Stimulated activated CD4-positive, alpha-beta T cell treated with anti-CD3 and anti-CD28 coated beads, TNF-alpha, amount 100 ng/mL, for 1 hour (primary cell): ENCODE measurements at places on chromosomes 11 and 22.

DNA sequence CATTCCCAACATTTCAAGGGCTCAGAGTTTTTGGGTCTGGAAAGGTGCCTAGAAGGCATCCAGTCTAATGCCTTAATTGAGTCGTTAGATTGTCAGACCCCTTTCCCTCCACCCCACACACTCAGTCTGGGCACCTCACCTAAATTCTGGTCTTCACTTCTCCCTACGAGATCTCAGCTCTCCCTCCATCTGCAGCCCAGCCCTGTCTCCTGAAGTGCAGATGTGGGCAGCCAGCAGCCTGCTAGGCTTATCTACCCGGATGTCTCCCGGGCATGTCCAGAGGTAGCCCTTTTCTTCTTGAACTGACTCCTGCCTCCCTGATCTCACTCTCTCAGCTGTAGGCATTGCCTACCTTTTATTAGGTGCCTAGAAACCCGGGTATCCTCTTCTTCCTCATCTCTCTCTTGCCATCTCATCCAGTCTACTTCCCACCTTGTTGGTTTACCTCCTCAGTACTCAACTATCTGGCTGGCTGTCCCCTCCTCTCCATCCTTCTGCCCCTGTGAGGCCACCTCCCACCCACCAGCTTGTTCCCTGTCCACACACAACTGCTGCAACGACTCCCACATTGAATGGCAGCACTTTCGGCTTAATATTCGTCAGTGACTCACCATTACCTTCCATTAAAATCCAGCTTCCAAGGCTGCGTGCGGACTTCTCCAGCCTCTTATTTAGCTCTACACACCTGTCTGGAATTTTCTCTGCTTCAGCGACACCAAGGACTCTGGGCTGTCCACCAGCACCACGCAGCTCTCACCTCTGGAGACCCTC lies 6.2 kb downstream of the SEPTIN3 start:
- DNase-seq = no peak

DNA sequence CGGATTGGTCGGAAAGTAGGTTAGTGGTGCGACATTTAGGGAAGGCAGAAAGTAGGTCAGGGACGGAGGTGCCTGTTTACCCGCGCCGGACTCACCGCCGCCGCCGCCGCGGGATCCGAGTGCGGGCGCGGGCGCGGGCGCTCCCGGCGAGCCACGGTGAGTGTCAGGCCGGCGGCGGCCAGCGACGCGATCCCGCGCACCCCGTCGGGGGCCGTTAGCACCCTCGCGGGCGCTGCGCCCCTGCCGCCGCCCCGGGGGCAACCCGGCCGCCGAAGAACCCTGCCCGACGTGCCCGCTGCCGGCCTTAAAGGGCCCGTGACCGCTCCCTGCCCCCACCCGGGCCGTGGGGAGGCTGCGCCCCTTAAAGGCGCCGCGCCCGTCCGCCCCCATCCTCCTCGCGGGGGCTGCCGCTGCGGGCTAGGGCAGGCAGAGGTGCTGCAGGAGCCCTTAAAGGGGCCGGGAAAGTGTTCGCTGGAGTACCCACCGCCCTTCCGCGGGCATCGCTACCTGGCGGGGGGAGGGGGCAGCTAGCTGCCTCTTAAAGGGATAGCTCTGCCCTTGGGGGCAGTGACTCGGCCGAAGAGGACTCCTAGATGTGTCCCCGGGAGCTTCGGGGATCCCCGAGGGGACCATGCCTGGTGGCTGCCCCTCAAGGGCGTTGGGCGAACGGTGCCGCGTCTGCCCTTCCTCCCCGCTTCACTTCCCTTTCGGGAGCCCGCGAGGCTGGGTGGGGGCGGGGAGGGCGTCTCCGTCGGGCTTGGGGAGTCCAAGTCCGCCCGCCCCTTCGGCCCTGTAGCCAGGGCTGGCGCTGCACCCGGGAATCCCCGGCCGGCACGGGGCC lies at the start of gene BMAL1:
Gene BMAL1 (plus strand): TSS at position 23 of the 841 bp plus-strand sequence. CDS start 76,519 bp downstream, outside the sequence.
- DNase-seq = peak; percentile 13

- DNase-seq = no peak
Measured at GRCh38 chr22:24146194-24146616, 35.1 kb upstream of the SUSD2 start.

DNA sequence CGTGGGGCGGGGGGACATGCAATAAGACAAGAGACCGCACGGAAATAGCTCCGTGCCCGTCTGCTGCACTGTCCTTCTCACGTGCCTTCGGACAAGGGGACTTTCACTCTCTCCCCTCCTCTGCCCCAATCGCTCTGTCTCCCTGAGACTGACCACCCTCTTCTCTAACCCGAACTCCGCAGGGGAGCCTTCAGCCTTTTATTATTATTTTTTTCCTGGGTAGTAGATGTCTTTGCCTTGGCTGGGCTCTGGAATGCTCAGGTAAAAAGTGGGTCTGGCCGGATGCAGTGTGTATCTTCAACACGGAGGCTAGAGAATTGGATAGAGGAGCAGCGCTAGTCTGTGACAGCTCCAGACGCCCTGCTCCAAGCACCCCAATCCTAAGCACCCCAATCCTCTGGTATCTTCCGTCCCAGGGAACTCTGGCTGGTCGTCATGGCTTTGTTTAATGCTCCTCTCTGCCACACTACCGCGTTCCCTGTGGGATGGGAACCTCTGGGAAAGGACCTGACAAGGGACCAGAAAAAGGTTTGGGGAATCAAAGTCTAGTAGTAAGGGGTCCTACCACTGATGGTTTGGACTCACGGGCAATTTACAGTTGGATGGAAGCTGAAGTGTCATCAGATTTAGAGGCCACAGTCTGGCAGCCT lies 25.1 kb upstream of the ROBO3 start:
- DNase-seq = no peak

- no peak for DNase-seq
Measured at GRCh38 chr11:33616552-33616951, 84.1 kb downstream of the C11orf91 start.

- no peak for DNase-seq
Measured at GRCh38 chr22:35629406-35630216, 12.5 kb upstream of the MB start.

DNA sequence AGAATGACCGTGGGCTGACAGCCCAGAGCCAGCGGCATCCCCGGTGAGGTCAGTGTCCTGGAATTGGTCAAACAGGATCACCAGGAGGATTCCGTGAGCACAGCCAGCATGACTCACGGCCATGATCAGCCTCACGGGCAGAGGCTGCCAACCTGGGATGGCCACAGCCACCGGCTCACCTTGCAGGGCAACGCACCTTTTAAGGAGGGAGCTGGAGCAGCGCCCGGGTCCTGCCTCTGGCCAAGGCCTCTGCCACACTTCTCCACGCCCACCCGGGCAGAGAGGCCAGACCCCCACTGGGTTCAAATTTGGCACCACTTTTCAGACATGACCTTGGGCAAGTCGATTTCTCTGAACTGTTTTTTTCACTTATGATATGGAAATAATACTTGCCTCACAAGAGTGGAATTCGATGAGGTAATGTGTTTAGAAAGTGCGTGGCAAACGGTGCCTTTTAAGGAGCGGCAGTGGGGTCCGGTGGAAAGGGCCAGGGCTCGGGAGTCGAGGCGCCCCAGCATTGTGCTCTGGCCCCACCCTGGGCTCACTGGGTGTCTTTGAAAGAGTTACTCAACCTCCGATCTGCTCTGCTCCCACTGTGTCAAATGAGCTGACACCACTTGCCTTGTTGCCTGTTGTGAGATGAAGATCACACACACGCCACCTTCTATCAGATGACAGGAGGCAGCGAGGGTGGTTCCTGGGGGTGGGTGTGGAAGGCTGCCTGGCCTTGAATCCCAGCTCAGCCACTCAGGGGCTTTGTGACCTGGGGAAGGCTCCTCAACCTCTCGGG lies 16.0 kb downstream of the TXN2 start:
- no peak for DNase-seq

GRCh38 chr11:20055312-20055711 lies 105.0 kb downstream of the DBX1 start:
- no peak for DNase-seq

DNA sequence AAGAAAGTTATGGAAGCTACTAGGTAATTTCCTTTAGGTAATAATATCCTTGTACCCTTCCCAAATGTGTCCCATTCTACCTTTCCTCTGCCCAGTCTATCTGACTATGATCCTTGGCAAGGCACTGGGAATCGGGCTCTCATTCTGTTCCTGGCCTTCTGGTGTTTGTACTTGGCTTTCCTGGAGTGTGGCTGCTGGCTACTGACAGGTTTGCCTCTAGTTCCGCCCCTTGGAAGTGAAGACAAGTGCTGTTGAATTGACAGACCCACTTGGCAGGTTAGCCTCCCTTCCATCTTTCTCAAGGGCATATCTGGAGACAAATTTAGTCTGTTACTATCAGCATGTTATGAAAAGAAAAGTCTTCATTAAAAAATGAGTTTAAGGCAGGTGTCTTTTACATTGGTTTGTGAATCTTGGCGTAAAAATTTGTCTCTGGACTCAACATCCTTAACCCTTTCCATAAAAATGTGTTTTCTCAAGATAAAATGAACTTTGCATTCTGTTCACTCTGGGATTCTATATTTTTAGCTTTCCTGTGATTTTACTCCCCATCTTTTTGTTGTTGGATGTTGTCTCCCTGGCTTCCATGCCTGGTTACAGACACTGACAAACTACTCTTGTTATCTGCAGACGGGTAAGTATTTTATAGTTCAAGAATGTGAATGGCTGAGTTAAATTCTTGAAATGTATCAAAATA lies 287.4 kb upstream of the PDGFD start:
- no peak for DNase-seq

DNA sequence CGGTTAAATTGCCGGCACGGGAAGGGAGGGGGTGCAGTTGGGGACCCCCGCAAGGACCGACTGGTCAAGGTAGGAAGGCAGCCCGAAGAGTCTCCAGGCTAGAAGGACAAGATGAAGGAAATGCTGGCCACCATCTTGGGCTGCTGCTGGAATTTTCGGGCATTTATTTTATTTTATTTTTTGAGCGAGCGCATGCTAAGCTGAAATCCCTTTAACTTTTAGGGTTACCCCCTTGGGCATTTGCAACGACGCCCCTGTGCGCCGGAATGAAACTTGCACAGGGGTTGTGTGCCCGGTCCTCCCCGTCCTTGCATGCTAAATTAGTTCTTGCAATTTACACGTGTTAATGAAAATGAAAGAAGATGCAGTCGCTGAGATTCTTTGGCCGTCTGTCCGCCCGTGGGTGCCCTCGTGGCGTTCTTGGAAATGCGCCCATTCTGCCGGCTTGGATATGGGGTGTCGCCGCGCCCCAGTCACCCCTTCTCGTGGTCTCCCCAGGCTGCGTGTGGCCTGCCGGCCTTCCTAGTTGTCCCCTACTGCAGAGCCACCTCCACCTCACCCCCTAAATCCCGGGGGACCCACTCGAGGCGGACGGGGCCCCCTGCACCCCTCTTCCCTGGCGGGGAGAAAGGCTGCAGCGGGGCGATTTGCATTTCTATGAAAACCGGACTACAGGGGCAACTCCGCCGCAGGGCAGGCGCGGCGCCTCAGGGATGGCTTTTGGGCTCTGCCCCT lies 529 bp upstream of the CCND1 start:
- no peak for DNase-seq

- DNase-seq = no peak
Measured at GRCh38 chr11:69333879-69334278, 39.9 kb downstream of the MYEOV start.

- no peak for DNase-seq
Measured at GRCh38 chr22:42329504-42329903, 59.1 kb upstream of the TCF20 start.

GRCh38 chr22:24514241-24515026 lies 19.3 kb downstream of the UPB1 start:
- no peak for DNase-seq

DNA sequence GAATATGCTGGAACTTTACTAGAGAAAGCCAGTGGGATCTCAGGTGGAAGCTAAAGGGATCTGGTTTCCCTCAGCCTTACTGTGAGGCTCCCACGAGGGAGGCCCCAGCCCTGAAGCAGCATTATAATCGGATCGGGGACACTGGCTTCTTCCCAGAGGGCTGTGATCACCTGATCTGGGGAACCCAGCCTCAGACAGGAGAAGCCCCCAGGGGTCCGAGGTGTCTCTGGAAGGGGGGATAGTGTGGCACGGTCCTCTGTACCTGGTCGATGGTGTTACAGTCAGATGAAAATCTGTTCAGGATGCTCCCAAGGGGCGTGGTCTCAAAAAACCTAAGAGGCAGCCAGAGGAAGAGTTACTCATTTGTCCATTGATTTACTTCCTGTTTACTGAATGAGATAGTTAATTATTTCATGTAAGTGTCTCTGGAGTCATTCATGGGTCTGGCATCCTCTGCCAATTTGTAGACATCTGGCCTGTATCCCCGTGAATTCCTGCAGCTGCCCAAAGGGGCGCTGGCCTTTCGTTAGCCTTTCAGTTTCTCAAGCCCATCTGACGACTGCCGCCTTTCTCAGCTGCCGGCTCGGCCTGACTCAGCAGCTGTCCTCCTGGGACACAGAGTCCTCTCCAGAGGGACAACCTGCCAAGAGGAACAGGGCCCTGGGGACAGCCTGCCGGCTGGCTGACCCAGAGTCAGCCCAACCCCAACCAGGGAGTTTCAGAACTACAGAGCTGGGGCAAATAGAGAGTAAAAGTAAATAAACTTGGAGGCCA lies 17.0 kb upstream of the KCNJ11 start:
- DNase-seq = no peak

DNA sequence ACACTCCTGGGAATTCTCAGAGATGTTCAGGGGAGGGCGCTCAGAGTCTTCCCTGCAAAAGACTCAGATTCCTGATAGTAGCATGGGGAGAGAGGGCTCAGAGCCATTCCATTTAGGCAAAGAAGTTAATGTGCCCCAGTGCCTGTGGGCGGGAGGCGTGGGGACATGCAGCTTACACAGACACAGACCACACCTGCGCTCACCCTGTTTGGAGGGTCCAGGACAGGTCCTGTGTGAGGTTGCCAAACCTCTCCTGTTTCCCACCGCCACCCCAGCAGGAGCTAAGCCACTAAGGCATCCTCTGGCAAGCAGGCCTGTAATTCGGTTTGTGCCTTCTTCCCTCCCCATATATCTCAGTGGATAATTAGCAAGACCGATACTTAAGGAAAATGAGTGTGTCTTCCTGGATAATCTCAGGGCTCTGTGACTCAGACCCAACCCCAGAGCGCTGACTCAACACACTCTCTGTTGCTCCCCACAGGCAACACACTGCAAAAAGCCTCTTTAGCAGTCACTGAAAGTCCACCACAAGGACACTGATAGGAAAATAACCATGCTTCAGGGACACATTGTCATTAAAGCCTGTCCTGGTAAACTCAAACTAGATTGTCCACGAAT lies 118.9 kb upstream of the LMO1 start:
- DNase-seq = no peak

DNA sequence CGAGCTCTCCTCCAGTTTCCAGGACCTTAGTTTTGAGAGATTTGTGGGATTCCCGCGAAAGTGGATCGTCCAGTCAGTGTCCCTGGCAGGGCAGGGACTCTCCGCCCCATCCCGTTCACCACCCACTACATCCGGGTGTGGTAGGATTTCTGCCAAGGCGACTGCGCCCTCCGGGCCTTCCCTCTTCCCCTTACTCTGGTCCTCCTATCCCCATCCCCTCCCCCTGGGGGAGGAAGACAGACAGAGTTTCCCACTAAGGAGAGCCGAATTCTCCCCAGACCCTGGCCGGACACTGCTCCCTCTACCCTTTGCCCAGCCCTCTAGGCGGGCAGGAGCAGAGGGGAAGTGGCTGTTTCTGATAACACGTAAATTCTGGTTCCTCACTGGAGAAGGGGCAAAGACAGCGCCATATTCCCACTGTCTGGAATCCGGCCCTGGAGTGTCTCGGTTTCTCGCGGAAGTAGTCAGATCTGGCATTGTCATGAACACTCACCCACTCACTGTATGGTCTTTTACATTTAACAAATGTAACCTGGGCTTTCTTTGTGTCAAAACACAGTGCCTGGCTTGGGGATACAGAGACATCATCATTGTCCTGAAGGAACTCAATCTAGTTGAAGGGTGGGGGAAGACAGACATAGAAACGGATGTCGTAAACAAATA lies 1.1 kb upstream of the NECTIN1 start:
- no peak for DNase-seq
